Activated naive CD8-positive, alpha-beta T cell treated with anti-CD3 and anti-CD28 coated beads, Interleukin-2, amount 50 U/mL, for 16 hours (primary cell): ENCODE measurements at places on chromosomes 12 and 14.

DNA sequence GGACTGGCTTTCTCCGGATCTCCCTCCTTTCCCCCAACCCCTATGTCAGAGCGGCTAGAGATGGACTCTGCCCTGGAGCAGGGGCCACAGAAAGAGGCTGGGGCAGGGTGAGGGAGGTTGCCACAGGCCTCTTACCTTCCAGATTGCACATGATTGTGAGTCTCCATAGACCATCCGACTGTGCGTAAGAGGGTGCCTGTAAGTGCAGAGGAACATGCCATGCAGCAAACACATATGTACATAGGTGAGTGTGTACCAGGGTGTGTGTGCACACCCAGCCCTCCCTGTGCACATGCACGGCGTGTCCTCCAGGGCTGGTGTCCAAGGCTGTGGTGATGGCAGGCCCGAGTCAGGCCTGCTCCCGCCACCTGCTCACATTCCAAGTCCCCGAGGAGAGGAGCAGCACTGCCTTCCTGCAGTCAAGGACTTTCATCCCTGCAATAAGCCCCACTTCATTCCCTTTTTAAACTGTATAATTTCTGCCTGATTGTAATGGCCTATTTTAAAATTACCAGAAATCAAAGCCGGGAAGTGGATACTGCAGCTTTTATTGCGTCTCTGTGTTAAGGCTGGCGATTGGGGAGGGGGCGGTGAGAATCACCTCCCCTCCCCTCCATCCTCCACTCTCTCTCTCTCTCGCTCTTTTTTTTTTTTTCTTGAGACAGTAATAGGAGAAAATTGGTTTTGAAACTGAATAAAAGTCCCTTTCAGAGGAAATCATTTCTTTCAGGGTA, 28.5 kb downstream of the FAM222A start:
- no peak for DNase-seq

DNA sequence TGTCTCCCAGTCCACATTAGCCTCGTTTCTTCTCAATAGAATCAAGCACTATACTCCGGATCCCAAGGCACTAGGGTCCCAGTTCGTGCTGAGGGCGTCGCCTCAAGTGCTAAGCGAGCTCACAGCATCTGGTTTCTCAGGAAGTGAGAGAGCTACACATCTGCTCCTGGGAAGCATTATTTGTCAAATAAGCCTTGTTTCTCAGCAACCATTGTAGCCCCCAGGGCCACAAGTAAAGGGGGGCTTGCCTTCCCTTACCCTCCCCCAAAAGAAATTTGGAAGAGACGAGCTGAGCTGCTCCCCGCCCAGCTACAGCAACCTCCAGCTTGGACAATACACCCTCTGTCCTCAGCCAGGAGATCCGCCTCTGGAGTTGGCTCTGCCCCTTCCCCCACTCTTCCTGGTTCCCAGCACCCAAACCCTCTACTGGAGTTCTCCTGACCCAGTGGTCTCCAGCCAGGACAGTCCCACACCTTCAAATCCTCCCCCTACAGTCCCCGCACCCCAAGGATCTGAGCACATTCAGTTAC, 5.7 kb upstream of the TNS2 start:
- no peak for DNase-seq

DNA sequence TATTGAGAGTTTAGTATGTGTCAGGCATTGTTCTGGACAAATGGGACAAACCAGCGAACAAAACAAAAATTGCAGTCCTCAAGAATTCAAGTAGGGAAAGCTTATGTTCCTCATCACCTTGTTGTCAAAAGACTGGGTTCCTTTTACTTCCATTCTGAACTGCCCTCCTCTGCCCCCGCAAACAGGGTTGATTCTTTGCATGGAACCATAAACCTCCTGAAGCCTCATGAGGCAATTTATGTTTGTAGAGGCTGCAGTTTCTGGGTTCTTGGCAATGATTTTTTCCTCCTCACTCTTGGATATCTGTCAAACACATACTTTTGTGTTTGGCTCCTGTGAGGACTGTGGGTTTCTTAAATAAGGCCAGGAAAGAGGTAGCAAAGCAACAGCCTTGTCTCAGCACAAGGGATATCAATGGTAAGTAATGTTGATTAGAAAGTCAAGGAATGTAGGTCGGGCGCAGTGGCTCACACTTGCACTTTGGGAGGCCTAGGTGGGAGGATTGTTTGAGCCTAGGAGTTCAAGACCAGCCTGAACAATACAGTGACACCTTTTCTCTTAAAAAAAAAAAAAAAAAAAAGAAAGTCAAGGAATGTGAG, 13.9 kb downstream of the COPZ1 start:
- DNase-seq = no peak

- DNase-seq = no peak
These were observed 31.8 kb upstream of the GNS start for GRCh38 chr12:64791036-64791435.

- DNase-seq = no peak
These were observed 27.4 kb downstream of the SLC41A2 start for GRCh38 chr12:104930388-104931326.

- DNase-seq = no peak
These were observed 3.5 kb downstream of the RIN3 start for GRCh38 chr14:92516966-92517506.

- no peak for DNase-seq
These were observed 32.3 kb downstream of the GIT2 start for GRCh38 chr12:109963743-109964429.

DNA sequence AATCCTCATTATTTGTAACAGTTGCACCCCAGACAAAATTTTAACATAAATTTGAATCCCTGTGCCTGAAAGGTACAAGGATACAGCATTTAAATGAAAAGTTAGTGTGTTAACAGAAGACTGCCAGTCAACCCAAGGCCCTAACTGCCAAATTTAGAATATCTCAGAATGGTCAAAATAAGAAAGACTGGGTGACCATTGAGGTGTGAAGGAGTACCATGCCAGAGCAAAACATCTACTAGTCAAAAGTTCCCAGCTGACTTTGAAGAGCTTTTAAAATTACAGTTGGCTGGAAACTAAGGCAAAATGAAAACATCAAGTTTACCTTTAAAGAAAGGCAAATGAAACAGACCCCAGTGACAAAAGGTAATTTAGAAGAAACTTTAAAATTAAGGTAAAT, 18.4 kb downstream of the SAV1 start:
- no peak for DNase-seq

- DNase-seq = no peak
These were observed 68.8 kb downstream of the SLC24A4 start for GRCh38 chr14:92391726-92392125.

GRCh38 chr12:55041345-55042055, 21.7 kb downstream of the NEUROD4 start:
- no peak for DNase-seq

DNA sequence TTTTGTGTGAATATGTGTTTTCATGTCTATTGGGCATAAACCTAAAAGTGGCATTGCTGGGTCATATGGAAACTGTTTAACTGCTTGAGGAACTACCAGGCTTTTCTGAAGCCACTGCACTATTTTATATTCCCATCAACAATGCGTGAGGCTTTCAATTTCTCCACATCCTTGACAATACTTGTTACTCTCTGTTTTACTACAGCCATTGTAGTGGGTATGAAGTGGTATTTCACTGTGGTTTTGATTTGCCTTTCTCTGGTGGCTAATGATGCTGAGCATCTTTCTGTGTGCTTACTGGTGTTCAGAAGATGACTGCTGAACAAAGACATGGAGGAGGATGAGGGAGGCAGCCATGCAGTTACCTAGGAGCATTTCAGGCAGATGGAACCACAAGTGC, 13.2 kb upstream of the TDG start:
- DNase-seq = no peak

- no peak for DNase-seq
These were observed 35.1 kb upstream of the RPL10L start for GRCh38 chr14:46686652-46687051.

DNA sequence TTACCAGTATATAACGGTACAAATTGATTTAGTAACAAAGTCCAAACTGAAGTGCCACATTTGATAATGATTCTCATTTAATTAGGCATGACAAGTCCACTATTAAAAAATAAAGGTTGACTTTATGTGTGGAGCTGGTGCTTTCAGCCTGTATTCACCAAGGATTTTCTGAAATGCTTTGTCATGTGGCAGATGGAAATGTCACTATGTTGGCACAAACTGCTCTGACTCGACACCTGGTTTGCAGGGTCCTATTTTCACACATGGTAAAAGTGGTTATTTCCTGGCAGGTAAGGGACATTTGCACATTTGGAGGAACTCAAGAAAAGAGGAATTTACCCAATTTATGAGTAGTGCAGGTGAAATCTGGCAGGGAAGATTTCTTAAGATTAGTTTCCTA, 572.6 kb upstream of the MDGA2 start:
- DNase-seq = no peak

GRCh38 chr14:52860209-52860608, 68.8 kb upstream of the GNPNAT1 start:
- no peak for DNase-seq

GRCh38 chr12:18141048-18141982, 51.3 kb upstream of the RERGL start:
- DNase-seq = no peak

DNA sequence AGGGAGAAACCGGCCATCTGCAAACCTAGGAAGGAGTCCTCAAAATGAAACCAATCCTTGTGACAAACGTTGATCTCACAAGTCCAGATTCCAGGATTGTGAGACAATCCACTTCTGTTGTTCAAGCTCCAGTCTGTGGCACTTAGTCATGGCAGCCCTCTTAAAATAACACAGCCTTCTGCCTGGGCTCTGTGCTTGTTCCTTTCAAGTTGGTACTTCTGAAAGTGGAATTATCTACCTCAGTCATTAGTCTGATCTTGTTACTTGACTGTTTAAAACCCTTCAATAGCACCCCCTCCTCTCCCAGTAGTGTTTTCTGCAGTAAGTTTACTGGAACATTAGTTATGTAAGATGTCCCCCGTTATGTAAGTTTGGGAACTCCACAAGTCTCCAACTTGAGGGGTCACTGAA, 111.0 kb upstream of the HIF1A start:
- no peak for DNase-seq

- no peak for DNase-seq
These were observed 15.8 kb downstream of the KRT7 start for GRCh38 chr12:52248541-52249461.

- DNase-seq = no peak
These were observed 465.2 kb downstream of the SOX5 start for GRCh38 chr12:23484238-23484637.

- no peak for DNase-seq
These were observed 54.3 kb downstream of the PLCZ1 start for GRCh38 chr12:18683327-18684013.

DNA sequence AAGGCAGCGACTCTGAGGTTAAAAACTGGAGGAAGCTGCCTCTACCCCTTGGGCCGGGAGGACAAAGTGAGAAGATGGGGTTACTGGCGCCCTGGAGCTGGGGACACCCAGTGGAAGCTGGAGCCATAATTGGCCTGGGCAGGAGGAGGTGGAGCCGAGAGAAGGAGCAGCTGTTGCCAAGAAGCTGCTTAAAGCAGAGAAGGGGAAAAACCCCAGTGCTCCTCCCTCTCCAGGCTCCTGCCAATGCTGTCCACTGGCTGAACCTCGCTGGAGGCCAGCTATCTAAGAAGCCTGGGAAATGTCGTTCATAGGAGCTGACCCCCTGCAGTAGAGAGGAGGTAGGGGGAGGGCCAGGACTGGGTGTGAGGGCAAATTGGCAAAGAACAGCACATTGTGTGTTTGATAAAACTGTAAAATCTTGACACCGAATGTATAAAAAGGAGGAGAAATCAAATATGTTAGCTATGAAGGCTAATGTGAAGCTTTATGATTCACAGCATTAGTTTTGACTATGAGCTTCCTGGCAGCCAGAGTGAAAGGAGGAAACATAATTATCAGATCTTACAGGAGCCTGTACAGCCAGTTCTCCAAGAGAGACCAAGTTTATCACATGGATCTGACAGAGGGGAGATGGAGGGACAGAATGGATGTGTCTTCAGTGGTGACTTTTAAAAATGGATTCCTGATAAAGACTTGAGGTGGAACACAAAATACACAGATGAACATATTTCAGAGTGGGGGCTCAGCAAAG, 9.5 kb downstream of the HHIPL1 start:
- no peak for DNase-seq

- DNase-seq = peak; percentile 37
These were observed at the start of gene BIN2 for GRCh38 chr12:51323966-51324895. BIN2 (minus strand) TSS chr12:51324174; CDS start chr12:51324102, 72 bp downstream.
